ENCODE measurements at places on chromosomes 6 and 20.

DNA sequence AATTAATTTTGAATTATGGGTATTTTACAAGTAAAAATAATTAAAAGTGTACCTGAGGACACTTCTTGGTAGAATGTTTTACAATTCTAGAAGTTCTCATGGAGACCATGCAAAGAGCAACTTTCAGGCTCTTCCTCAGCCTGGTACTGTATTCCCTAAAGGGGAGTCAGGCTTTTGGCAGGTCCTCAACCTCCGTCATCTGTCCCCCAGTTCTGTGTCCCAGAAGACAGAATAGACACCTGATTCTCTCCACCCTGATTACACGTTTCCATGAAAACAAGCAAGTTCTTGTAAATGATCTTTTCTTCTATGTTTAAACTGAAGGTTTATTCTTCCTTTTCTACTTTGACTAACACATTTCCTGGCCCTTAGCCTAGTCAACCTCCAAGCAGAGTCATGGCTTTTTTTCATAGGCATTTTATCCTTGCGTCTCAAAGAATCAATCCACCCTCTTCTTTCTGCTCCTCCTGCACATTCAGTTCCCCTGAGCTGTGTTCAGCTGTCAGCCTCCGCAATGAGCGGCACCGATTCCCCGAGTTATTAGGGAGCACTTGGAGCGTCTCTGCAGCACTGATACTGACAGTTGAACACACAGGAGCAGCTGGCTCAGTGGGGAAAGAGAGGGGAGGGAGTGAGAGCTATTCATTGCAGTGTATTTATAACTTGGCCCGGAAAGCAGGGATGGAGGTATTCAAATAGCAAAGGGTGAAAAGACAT is 1082.4 kb upstream of the MAP3K7 start:
- no peak for DNase-seq

DNA sequence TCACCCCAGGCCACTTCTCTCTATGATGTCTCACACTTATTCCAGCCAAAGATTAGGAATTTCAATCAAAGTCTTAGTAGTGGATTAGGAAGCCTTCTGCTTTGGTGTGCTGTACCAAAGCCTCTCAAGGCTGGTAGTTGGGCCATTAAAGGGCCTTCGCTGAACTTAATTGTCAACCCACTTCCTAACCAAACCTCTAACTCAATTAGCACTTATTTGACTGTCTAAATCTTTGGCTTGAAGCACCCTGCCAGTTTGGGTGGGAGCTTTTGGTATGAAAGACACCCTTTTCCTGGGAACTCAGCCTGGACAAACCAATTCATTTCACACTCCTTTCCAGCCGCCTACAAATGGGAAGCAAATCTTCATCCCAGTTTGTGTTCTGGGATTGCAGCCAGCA is 81.5 kb downstream of the BMP2 start:
- DNase-seq: no peak

DNA sequence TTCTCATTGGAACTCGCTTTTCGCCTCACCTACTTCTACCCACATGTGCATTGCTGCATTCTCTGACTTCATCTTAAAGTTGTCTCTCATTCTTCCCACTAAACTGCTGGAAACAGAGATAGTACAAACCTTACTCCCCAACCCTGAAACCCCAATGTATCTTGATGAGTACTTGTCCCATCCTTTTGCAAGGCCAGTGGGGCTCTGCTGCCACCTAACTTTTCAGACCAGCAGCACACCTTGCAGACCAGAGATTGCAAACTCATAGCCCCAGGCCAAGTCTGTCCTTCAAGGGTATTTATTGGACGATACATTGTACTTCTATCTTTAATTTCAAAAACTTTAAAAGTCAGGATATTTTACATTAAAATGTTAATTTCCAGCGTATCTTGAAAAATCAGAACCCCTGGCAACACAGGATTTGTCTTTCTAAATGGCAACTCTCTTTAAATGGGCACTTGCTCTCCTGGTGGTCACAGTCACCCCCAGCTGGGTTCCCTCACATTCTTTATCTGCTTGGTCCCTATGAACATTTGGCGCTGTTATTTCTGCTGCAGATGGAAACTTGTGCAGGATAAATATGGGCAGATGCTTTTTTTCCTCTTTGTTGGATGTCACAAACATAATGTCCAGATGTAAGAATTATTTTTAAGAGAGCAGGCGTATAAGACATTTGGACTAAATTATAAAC is 83.9 kb downstream of the SOD2 start:
- no peak for DNase-seq

GRCh38 chr6:32153564-32154513 is at the start of gene PPT2:
TSS of gene PPT2 (plus strand) at chr6:32154141. CDS start at chr6:32154595, 454 bp downstream.
- DNase-seq: peak; percentile 48

DNA sequence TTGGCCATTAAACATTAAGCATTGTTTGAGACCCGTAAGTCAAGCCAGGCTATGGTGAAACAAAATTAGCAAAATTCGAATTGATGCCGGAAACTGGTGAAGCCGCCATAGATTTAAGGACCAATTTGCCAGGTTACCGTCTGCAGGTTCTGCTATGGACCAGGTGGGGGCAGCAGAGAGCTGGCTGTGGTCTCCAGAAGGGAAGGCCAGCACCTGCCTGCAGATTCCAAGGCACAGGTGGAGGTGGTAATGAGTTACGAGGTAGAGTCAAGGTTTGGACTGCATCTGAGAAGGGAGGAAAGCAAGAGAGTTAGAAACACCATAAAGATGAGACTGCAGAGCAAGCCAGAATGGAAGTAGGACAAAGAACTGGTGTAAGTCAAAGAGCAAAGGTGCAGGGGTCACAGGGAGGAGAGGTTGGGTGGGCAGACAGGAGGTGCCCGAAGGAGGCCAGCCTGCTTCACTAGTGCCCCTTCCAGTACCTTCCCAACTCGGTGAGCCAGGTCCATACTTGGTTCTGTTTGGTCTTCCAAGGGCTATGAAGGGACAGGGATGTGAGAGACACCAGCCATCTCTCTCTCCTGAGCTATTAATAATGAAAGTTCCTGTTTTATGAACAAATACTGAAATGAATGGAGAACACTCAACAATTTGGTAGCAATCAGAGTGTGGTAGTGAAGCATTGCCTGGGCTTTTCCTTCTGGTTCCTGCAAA is 131.6 kb upstream of the ESR1 start:
- peak; percentile 20 for DNase-seq

DNA sequence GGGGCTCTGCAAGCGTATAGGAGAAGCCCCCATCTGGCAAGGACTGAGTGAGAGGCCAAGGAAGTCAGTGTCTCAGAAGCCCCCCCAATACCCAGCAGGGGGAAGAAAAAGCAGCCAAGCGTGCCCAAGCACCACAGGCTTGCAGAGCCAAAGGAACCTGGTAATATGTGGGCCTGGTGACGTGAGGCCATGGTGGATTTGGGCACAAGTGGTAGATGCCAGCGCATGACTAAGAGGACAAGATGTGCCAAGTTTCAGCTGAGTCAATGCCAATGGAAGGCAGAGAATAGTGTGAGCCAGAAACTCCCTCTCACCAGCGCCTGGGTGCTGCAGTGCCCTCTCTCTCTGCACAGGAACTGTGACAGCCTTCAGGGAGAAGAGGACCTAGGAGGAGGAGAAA is 110.0 kb downstream of the QRSL1 start:
- DNase-seq: no peak

- DNase-seq: no peak
These were observed 518.1 kb downstream of the TFAP2A start for GRCh38 chr6:9896806-9897205.

DNA sequence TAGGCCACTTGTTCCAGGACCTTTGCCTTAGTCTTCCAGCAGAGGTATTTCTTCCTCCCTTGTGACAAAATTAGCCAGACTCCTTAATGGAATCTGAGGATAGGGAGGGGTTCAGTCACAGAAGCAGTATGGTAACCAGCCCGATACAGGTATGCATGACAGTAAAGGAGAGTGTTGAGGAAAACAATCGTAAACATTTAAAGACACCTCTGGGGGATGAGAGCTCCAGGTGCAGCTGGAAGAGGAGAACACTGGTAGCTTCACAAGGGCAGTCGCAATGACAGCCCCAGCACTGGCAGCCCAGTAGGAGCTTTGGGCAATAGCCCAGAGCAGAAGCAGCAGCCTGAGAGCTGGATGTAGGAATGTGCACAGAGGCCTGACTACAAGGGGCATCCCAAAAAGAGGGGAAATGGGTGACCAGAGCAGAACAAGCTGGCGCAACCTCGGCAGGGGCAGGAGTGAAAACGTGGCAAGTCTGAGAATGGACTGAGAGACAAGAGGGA is 344.9 kb upstream of the JAG1 start:
- DNase-seq: no peak

GRCh38 chr6:146423452-146423851 is 120.2 kb upstream of the RAB32 start:
- no peak for DNase-seq

GRCh38 chr6:64217721-64218620 is 582.4 kb downstream of the PHF3 start:
- DNase-seq: no peak

- no peak for DNase-seq
These were observed 129.0 kb upstream of the SRSF6 start for GRCh38 chr20:43328697-43329096.

- DNase-seq: no peak
These were observed 15.0 kb upstream of the CSE1L start for GRCh38 chr20:49030954-49031619.

DNA sequence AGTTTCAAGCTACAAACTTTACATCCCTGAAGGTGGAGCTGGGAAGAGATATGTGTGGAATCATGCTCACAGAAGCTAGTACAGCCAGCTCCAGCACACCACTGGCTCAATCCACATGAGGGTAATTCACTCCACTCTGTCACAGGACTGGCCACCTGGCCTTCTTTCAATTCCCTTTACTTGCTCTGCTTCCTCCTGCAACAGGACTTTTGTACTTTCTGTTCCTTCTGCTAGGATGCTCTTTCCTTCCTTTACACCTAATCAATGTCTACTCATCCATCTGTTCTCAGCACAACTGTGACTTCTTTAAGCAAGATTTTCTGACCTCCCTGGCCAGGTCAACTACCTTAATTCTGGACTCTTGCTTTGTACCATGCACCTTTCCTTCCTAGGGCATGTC is 39.4 kb upstream of the MYB start:
- DNase-seq: no peak

DNA sequence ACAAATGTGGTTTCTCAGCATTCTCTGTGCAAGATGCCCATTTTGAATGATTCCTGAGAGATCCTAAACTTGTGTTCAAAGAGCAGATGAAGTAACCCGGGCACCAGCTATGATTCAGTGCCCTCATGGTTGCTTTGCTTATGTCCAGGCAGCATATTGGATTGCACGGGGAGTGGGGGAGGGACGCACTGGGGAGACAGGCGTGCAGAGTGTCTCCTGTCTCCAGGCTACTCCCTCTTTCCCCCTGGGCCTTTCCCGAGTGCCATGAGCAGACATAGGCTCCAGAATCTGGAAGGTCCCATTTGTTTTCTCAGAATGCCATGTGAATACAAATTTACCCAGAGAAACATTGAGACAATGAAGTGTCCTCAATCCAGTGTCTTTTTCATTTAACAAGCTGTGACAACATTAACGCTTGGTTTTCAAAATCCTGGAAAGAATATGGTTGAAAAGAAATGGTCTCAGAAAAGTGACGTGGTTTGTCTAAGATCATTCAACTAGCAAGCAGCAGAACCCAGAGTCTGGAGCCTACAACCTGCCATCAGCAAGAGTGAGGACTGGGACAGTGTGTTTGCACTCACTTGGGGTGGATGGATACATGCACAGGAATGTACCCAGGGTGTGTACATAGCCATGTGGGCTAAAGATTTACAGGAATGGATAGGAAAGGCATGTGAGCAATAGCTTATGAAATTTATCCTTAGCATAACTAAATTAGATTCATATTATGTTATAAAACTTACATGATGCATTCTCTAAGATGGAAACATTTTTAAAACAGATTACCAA is 4.2 kb downstream of the SYNDIG1 start:
- DNase-seq: no peak

GRCh38 chr6:95175927-95176675 is 401.2 kb upstream of the MANEA start:
- no peak for DNase-seq

DNA sequence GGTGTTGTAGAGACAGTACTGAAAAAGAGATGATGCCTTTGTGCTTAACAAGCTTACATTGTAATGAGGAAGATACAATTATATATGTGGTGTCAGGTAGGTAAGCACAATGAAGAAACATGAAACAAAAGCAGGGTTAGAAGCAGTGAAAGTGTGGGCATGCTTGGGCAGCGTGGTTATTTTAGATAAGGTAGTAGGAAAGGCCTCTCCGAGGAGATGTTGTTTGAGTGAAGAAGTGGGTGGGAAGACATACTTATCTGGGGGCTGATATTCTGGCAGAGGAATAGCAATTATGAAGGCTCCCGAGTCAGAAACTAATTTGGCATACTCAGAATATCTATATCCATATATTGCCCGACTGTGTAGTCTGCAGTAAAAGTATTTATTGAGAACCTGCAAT is 4.7 kb downstream of the CDKAL1 start:
- no peak for DNase-seq

DNA sequence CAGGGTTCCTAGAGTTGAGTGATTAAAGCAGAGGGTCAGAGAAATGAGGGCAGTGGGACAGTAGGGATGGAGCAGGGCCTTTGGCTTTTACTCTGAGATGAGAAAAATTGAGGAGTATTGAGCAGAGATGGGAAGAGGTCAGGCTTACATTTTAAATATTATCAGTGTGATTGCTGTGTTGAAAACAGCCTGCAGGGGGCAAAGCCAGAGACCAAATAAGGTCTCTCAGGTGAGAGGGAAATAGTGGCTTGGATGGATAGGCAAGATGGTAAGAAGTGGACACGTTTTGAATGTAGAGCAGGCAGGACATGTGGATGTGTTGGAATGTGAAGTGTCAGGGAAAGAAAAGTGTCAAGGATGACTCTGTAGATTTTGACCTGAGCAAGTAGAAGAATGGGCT is 105.0 kb upstream of the MAP3K7 start:
- no peak for DNase-seq

DNA sequence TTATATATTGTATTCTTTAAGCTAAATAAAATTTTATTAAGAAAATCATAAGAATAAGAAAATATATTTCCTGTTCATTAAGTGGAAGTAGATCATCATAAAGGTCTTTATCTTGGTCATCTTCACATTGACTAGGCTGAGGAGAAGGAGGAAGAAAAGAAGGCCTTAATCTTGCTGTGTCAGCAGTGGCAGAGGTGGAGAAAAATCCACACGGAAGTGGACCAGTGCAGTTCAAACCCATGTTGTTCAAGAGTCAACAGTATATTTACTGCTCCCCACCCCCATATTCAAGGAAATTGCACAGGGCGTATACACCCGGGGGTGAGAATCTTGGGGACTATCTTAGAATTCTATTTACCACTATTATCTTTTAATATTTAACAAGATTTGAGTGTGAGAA is 178.6 kb upstream of the SCGN start:
- DNase-seq: no peak

GRCh38 chr6:88612631-88613030 is 350.8 kb downstream of the RNGTT start:
- DNase-seq: no peak

GRCh38 chr6:36247693-36248092 is 22.2 kb upstream of the PNPLA1 start:
- DNase-seq: no peak

- no peak for DNase-seq
These were observed 33.2 kb upstream of the OCSTAMP start for GRCh38 chr20:46583411-46584214.

GRCh38 chr6:122381494-122382265 is 17.8 kb upstream of the HSF2 start:
- peak; percentile 17 for DNase-seq

GRCh38 chr6:131400054-131400778 is 172.8 kb upstream of the ARG1 start:
- no peak for DNase-seq
